ENCODE measurements at places on chromosomes 7 and 10.

DNA sequence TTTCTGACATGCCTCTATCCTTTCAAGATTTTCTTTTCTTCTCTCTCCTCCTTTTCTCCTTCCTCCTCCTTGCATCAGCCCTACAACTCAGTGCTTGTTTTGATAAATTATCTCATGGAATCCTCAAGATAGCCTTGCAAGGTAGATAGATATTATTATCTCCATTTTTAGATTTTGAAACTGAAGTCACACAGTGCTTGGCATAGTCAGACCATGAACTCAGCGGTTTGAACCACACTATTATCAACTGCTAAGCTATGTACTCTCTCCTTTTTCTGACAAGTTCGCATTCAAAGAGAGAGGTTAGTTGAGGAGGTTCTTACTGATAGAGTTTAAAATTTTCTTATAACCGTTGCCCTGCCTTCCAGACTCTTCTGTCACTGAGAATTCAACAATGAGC lies 79.1 kb downstream of the SUGCT start:
- no peak for DNase-seq

DNA sequence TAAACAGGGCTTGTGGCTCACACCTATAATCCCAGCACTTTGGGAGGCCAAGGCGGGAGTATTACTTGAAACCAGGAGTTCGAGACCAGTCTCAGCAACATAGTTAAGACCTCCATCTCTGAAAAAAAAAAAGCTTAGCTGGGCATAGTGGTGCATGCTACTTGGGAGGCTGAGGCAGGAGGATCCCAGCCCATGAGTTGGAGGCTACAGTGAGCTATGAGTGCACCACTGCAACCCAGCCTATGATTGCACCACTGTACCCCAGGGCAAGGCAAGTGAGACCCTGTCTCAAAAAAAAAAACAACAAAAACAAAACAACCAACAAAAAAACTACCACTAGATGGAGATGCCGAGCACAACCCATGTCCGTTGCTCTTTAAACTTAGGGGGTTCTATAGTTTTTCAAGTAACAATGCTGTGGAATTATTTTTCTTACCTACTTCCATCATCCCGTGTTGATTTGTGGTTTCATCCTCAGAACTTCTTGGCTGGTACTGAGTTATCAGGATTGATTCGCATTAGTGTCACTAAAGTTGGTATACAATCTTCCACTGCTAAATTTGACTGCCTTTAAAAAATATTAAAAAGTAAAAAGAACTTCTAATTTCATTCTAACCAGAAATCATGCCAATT lies 12.2 kb upstream of the REPIN1 start:
- DNase-seq: no peak

DNA sequence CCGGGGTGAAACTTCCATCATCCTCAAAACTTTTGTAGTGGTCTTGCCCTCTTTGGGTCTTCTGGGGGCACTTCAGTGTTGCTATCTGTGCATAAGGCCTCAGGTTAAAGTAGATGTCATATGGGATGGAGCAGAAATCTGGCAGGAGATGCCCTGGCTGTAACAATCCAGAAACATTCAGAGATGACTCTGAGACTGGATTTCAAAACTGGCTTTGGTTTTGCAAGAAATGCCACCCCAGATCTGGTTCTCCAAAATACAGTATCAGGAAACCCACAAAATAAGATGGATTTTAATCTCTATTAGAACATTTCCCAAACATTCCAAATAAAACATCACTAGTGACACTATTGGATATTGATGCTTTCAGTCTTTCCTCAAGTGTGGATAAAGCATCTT lies 191.5 kb downstream of the REEP3 start:
- DNase-seq: no peak

- no peak for DNase-seq
These were observed 3.7 kb upstream of the MAPK8 start for GRCh38 chr10:48302515-48303476.

DNA sequence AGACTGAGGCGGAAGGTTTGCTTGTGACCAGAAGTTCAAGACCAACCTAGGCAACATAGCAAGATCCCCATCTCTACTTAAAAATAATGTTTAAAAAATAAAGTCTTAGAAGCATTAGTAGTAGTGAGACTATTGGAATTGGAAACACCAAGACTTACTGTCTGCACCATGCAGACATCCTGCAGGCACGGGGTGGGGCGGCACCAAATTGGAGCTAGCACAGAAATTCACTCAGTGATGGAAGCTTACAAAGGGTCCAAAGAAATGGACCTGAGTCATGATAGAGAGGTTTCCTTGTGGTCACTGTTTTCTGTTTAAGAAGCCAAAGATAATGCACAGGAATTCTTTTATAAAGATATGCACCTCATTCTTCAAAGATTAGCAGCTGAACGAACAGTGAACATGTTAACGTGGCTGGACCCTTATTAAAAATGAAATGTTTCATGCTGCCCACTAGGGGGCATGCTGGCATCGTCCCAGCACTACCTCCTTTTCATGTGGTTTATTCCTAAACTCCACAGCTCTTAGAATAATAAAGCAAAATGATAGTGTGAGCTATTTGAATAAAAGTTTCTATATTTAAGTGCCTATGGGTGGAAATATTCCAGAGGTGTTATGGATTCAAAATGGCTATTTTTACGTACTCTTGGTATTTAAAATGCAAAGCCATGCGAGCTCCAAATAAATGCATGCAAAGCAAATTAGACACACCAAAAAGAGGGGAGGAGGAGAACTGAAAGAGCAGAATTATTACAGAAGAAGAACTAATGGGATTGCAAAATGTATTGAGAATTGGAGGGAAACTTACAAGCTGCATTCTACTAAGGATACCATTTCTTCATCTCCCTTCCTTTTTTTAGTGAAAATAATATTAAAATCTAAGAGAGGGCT lies 28.6 kb downstream of the PDSS1 start:
- no peak for DNase-seq

DNA sequence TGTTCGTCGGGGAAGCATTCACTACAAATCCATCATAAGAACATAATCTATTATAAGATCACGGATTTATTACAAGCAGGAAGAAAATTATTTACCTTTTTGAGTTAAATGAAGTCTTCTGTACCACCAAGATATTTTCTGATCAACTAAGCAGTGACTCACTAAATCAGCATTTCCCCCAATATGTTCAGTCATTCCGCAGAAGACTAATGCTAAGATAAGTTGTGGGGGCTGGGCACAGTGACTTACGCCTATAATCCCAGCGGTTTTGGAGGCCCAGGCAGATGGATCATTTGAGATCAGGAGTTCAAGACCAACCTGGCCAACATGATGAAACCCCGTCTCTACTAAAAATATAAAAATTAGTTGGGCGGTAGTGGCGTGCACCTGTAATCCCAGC lies 144.2 kb upstream of the EGR2 start:
- no peak for DNase-seq

DNA sequence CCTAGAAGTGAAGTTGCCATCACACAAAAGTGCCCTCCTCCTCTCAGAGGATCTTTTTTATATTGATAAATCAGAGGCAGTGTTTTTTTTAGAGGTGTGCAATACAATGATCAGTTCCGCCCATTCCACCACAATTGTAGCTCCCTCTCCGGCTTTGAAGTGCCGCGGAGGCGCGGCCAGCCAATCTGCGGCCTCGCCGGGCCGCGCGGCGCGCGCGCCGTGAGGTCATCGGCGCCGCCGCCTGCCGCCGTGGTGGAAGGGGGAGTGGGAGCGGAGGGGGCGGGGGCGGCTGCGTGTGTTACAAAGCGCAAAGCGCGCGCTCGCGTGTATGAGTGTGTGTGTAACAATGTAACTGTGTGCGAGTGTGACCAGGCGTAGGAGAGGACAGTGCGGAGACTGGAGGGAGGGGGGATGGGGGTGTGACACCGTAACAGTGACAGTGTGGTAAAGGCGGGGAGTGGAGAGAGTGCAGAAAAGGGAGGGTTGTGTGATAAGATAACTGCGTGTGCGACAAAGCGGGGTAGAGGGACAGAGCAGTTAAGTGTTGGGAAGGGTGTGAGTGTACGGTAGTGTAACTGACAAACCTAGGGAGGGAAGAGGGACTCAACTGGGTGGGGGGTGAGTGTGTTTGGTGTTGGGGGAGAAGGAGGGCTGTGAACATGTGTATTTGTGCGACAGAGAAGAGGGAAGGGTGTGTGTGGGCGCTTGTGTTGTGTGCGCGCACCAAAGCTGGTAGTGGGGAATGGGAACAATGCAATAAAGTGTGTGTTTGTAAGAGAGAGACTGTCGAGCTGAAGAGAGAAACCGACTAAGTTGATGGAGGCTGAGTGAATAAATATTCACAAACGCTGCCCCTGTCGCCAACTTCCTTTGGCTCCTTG lies at the start of gene SP8:
TSS of gene SP8 (minus strand) at position 108 of the 881 bp plus-strand sequence. CDS start at position 20, 88 bp downstream.
- DNase-seq: no peak

GRCh38 chr7:118311121-118311836 lies 86.8 kb downstream of the ANKRD7 start:
- no peak for DNase-seq

DNA sequence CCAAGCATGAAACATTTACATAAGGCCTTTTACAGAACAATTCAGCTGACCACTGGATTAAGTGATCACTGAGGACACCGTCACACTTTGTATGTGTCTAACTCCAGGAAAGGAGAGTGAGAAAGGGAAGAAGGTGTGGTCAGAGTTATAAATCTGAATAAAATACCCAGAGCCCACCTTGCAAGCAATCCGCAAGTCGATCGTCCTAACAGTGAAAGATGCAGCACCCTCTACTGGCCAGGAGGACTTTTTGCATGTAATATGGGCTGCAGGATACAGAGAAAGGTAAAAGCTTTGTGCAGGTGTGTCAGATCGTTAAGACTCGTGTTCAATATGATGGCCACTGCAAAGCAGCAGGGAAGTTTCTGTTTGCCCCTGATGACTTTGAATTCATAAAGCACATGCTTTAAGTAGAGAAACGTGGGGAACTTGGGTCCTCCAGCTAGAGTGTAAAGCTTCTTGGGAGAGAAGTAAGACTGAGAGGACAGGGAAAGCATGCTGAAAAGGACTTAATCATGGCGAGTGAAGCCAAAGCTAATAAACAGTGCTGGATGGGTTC lies 68.5 kb upstream of the BMPER start:
- no peak for DNase-seq

DNA sequence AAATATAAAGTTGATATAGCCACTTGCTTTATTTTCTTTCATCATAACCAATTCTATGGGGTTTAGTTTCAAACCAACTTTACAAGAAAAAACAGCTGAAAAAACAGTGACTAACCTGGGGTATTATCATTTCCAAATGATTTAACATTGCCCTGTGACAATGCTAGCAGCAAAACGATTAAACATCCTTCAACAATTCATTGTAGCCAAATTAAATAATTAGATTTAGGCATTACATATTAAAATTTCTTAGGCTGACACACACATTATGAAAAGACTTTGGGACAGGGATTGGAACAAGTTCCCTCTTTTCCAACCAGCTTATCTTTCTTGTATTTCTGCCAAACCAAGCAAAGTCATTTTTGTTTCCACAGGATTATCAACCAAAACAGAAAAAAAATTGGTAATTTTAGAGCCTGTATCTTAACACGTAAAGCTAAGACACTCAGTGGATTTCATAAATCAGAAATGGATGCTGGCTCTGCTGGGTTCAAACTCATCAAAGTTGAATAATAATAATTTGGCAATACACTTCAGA lies 84.0 kb downstream of the SEMA3D start:
- DNase-seq: no peak

DNA sequence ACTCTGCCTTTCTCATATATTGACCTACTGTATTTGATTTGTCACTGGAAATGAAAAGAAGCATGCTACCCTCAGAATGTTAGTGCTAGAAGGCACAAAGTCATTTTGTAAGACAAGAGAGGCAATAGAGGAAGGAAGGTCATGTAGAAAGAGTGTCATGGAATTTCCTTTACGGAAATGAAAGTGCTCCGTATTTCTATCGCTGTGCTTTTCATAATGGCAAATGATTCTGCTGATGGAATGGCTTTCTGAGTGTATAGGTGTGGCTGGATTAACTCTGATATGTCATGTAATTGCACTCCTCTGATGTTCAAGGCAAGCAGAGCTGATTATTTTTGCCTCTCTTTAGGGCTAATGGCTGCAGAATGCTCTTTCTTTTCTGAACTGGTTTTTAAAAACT lies 15.5 kb upstream of the STEAP4 start:
- no peak for DNase-seq

- no peak for DNase-seq
These were observed 471 bp downstream of the MGMT start for GRCh38 chr10:129467359-129468064.

GRCh38 chr7:55502124-55502857 lies 70.0 kb downstream of the VOPP1 start:
- no peak for DNase-seq

Measured in central memory CD8-positive, alpha-beta T cell (primary cell).